ENCODE measurements at places on chromosomes 16 and 17.

GRCh38 chr17:71260366-71260940, 860.4 kb upstream of the SOX9 start:
- DNase-seq, result no peak

DNA sequence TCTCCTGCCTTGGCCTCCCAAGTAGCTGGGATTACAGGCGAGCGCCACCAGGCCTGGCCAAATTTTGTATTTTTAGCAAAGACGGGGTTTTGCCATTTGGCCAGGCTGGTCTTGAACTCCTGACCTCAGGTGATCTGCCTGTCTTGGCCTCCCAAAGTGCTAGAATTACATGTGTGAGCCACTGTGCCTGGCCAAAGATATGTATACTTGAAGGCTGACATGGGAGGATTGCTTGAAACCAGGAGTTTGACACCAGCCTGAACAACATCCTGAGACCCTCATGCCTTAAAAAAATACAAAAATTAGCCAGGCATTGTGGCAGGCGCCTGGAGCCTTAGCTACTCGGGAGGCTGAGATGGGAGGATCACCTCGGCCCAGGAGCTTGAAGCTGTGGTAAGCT, 3.1 kb downstream of the BCAS3 start:
- no peak for DNase-seq

DNA sequence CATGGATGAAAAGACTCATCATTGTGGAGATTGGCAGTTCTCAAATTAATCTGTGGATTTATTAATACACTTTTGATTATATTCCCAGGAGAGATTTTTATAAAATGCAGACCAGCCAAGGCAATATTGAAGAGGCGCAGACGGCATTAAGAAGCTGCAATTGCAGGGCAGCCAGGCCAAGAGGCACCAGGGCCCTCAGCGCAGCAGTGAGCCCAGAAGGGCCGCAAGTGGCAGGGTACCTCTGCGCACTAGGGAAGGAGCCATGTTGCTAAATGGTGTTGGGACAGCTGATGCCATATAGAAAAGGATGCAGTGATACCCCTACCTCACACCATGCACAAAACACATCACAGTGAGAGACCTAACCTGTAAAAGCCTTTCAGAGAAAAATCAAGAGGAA, 36.6 kb upstream of the CHMP6 start:
- no peak for DNase-seq

DNA sequence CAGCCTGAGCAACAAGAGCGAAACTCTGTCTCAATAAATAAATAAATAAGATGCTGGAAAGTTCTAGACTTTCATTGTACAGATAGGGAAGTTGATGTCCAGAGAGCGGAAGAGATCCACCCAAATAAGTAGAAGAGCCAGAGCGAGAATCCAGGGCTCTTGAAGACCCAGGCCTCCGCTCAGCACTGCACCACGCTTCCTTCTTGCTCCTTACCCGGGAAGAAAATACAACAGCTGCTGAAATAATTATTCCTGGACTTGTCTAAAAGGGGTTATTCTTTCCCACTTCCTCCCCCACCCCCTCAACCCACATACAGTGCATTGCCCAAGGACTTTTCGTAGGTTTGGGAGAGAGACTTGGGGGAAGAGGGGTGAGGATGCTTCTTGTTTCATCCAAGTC, 26.7 kb downstream of the CDK5RAP3 start:
- no peak for DNase-seq

- peak; percentile 13 for DNase-seq
Measured at GRCh38 chr16:67199011-67199807, at the start of gene ELMO3. ELMO3 (plus strand) TSS chr16:67199131; CDS start chr16:67199327, 196 bp downstream.

DNA sequence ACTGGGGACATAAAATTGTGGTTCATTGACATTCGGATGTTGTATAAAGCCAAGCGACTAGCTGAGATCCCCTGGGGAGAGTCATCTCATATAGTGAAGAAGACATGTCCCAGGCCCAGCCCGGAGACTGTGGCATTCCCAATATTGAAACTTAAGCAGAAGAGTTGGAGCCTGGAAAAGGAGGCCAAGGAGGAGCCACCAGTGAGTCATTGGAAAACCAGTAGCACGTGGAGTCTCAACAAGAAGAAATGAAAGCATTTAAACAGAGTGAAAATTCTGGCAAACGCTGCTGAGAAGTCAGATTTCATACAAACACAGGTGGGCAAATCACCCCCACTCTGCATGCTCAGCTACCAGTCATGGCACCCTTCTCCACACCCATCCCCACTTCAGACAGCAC, 9.4 kb upstream of the ELAC2 start:
- DNase-seq, result no peak

DNA sequence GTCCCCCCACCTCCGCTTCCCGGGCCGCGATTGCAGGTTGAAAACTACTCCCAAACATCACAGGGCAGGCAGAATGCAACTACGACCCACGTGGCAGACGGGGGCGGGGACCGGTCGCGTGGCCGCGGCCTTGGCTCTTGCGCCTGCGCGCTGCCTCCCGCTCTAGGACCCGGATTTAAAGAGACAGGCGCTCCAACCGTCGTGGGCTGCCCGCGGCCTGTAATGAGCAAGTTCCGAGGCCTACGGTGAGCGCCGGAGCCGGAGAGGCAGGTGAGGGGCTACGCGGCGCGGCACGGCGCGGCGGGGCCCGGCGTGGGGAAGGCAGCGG, at the start of gene LIG3:
LIG3 (plus strand) TSS at position 160 of the 328 bp plus-strand sequence. CDS start 2,494 bp downstream, outside the sequence.
- DNase-seq, result peak; percentile 73
